Fibroblast of skin of back (primary cell): ENCODE measurements at places on chromosomes 5 and 9.

DNA sequence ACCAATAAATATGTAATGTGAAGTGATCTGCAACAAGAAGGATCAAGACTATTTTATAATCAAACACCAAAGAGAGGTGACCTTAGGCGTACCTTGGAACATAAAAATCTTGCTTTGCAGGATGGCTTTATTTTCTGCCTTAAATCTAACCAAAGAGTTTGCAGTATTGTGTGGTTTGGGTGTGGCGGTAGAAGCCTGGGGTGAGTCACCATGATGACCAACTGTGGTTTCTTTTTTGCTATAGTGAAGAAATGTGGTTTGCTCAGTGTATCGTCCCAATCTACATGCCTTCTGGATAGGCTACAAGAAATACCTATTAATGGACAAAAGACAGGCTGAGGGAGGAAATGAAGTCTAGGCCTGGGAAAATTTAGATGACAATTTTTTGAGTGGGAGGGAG is 5.1 kb upstream of the CAST start:
- DNase-seq = peak; percentile 96

DNA sequence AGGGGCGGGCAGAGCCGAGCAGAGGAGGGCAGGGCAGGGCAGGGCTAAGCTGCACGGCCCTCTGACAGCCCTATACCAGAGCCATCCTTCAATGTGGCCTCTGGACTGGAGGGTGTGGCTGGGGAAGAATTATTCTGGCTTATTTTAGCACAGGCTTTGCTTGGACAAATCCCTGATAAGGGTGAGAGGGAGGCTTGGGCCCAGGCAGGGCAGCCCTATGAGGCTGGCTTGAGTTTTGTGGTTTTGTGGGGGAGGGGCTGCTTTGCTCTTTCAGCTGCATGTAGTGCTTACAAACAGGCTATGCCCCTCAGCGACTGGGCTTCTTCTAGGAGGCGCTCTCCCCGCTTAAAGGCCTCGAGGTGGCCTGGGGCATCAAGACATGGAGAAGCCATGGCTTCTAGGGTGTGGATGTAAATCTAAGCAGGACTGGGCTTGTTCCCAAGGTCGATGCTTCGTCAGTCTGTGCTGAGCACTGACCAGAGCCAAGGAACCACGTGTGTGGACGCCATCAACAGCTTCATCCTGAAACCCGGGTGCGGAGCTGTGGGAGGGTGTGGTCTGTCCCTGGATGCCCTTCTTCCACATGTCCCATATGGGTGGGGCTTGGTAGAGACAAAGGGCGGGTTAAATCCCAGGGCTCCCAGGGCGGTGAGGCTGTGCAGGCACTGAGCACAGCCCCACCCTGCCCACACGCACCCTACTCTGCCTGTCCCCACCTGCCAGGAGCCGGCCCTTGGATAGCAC is 45.7 kb upstream of the IPPK start:
- DNase-seq = no peak

DNA sequence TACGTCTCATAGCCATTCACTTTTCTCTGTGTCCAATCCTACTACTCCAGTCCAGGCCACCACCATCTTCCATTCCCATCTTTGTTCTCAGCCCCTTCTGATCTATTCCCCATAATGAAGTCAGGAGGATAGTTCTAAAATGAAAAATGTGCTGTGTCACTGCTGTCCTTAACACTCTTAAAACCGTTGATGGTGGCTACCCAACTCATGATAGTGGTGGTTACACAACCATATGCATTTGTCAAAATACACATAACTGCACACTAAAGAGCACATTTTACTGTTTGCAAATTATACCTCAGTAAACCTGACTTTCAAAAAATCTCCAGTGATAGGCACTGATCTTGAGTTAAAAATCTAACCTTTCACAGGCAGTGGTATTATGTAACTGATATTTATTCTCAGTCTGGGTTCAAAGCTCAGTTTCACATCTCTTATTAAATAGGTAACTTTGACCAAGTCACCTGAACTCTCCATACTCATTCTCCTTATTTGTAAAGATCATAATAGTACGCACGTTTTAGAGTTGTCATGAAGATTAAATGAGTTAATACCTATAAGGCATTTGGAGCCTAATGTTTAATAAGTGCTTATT is 24.6 kb upstream of the ADRB2 start:
- no peak for DNase-seq

DNA sequence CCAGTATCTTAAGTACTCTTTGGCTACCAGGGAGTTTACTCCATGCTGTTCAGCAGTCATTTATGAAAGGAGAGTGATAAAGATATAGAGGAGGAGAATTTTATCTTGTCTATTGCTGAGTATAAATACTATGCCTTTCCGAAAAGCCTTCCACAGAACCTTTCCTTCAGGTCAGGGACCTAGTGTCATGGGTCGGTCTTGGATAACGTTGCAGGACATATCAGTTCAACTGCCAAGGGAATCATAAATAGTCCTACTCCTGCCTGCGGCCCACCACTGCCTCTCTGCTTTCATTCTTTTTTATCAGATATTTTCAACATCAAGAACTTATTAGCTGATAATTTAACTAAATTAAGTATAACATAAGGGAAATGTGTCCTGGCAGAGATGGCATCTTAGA is 122.0 kb upstream of the CCDC152 start:
- DNase-seq = no peak

DNA sequence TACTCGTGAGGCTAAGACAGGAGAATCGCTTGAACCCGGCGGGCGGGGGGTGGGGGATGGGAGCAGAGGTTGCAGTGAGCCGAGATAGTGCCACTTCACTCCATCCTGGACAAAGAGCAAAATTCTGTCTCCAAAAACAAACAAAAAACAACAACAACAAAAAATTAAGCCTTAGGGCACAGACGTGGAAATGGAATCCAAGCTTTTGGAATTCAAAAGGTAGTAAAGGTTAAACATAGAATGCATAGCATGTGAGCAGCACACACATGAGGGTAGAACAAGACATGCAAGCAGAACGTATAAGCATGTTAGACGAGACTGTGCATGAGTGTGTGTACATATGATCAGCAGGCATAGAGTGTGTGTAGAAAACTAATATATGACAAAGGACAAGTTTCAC is 68.0 kb downstream of the PTBP3 start:
- no peak for DNase-seq

- DNase-seq = peak; percentile 86
These were observed 53.4 kb upstream of the SUB1 start for GRCh38 chr5:32531885-32532520.

DNA sequence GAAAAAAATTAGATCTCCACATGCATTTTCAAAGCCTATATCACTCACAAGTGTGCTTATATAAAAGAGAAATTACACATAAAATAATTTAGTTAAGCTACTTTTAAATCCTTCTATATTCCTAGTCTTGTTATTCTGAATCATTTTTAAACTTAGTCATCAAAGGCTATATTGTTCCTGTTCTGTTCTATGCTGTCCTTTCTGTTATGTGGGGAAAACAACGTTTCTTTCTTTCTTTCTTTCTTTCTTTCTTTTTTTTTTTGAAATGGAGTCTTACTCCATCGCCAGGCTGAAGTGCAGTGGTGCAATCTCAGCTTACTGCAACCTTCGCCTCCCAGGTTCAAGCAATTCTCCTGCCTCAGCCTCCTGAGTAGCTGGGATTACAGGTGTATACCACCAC is 389.2 kb upstream of the FTMT start:
- DNase-seq = no peak

DNA sequence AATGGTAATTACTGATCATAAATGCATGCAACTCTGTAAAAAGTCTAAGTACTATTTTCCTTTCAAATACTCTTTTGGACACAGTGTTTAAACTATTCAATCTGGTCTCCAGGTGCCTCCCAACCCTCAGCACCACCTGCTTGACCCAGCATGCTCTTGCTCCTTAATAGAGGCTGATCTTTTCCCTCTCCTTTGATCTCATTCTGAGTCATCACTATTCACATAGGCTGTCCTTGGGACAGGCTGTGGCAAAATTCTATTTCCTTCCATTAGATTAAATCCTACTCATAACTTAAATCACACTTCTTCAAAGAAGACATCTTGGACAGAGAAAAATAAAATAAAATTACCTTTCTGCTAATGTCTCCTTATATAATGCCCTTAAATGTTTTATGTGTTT is 199.4 kb upstream of the ST8SIA4 start:
- DNase-seq = no peak

GRCh38 chr9:88775037-88775471 is 216.2 kb upstream of the S1PR3 start:
- peak; percentile 86 for DNase-seq

- no peak for DNase-seq
These were observed 86.0 kb downstream of the KCNT1 start for GRCh38 chr9:135787776-135788575.

DNA sequence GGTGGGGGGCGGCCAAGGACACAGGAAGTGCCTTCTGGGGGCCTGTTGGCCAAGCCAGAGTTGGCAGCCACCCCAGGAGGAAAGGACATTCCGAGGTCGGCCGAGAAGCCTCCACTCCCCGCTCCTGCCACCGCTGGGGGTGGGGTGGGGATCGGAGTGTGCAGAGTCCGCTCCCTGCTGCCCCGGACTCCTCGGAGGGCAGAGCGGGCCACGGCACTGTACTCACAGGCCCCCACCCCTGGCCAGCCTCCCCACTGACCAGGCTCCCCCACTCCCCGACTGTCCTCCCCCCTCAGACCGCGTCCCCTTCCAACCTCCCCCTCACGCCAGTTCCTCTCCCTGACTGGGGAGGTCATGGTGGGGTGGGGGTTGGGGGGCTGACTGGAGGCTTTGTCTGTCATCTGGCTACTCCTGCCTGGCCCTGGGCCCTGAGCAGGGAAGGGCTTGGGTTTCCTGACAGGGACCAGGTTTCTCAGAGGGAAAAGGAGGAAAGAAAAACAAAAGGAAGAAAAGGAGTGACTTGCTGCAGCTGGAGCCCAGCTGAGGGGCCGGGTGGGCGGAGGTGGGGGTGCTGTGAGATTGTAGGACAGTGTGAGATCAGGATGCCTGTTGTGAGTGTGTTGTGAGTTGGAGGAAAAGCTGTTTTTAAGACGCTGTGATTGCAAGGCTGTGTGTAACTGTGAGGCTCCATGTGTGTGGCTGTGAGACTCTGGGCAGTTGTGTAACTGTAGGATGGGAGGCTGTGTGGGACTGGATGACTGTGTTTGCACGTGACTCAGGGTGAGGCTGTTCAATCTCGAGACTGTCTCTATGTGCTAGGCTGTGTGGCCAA is 29.7 kb downstream of the CNTFR start:
- DNase-seq = peak; percentile 29

GRCh38 chr5:8598356-8598755 is 729.4 kb downstream of the MTRR start:
- peak; percentile 9 for DNase-seq

GRCh38 chr5:175560011-175560410 is 81.7 kb downstream of the SFXN1 start:
- no peak for DNase-seq

DNA sequence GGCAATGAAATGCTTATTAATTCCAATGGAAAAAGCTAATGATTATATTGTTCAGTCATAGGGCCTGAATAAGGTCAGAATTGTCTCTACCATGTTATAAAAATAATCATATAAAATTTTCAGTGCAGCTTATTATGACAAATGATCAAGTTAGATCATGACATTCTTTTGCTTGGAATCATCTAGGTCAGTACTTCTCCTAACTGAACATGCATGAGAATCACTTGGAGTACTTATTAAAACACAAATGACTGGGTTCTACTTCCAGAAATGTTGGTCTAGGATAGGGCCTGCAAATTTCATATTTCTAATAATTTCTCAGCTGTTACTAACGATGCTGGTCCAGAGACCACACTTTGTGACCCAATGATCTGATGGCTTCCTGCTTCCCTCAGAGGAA is 806.0 kb upstream of the ZNF608 start:
- DNase-seq = peak; percentile 72

DNA sequence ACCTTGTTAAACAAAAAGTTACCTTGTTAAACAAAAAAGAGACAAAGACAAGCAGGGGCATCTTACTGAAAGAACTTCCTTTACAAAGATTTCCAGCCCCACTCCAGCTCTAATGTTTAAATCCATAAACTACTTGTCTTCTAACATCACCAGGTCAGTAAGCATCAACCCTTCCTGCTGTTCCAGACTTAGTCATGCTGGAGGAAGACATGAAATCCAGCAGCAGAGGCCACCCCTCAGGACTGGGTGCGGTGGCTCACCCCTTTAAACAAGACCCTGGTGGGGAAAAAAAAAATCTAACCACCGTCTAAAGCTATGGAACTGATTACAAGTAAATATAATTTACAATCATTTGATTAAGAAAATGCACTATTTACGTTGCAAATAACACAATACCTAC is 9.1 kb downstream of the PDCL start:
- peak; percentile 27 for DNase-seq

GRCh38 chr5:181037365-181037861 is 2.7 kb upstream of the BTNL9 start:
- no peak for DNase-seq

DNA sequence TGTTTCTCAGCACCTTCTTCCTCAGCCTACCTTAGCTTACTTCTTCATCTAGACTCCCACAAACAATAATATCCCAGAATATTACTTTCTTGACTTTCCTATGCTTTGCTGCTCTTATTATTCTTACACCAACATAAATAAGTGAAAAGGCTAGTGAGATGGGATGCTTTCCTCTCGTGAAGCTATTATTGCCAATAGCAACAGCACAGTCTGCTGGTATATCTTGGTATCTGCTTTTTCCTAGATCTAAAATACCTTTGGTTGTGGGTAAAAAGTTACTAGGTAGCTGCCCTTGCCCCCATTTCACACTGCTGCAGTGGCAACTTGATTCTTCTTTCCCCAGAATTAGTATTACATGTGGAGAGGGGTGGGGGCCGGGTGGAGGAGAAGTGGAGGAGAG is 26.1 kb upstream of the GLIPR2 start:
- no peak for DNase-seq

DNA sequence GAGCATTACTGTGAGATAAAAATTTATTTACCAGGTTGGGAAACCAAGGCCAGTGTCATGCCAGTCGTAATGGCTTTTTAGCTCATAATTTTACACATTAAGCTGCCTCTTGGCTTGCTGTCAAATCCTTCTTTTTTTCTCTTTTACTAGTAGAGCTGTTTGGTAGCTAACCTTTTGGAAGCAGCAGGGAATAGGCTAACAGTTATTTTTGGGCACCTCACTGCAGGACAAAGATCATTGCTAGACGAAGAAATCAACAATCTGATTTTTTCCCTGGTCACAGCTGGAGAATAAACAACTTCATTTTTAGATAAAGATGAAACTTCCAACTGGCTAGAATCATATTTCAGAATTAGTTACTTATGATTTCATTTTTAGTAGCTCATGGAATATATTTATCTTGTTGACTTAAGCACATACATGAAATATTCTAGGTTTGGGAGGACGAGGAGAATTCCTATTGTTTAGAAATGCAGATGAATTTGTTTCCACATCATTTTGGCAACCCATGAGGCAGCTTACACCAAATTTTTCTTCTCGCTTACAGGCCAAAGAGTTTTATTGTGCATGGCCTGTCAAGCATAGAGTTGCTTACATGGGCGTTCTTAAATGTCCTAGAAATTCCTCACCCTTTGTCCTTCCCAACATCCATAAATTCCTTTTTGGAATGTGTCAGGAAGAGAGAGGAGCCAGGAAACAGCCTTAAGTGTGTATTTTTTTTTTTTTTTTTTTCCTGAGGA is 19.6 kb downstream of the TNC start:
- peak; percentile 78 for DNase-seq
